ENCODE measurements at places on chromosomes 11 and 22.

- no peak for DNase-seq
Observed at GRCh38 chr11:7694235-7694634, 12.0 kb downstream of the OVCH2 start.

GRCh38 chr11:2156416-2157182 is 4.4 kb downstream of the INS start:
- peak; percentile 2 for DNase-seq

DNA sequence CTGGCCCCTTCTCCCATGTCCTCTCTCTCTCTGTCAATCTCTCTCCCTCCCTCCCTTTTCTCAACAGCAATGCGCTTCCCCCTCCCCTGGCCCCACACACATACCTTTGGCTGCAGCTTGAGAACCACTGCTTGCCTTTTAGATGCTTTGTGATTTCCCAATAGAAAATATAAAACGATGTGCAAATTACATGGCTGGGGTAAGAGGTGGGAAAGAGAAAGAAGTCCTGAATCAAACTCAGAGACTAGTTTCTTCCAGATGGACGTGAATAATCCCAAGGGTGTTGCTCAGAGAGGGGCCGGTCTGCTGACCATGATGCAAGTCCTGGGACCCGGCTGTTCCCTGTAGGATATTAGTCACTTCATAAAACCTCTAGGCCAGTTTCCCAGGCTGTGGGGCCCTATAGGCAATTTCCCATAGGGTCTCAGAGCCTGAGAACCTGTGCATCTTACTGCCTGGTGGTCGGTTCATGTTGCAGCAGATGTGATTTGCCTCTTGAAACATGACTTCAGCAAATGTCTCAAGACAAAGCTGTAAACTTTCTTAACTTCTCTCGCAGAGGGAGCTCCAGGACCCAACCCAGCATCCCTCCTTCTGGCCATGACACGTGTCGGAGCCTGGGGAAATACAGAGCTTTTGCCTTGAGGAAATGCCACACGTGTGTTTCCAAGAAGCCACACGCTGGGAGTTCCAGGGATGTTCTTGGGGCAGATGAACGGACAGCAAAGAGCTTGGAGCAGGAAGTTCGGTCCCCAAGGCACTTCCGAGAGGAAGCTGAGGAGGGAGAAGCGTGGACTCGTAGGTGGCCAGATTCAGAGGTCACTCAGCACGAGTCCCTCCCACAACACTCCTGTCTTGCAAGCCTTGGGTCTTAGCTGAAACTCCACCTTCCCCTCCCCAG is 34.5 kb upstream of the ETS1 start:
- peak; percentile 71 for DNase-seq

DNA sequence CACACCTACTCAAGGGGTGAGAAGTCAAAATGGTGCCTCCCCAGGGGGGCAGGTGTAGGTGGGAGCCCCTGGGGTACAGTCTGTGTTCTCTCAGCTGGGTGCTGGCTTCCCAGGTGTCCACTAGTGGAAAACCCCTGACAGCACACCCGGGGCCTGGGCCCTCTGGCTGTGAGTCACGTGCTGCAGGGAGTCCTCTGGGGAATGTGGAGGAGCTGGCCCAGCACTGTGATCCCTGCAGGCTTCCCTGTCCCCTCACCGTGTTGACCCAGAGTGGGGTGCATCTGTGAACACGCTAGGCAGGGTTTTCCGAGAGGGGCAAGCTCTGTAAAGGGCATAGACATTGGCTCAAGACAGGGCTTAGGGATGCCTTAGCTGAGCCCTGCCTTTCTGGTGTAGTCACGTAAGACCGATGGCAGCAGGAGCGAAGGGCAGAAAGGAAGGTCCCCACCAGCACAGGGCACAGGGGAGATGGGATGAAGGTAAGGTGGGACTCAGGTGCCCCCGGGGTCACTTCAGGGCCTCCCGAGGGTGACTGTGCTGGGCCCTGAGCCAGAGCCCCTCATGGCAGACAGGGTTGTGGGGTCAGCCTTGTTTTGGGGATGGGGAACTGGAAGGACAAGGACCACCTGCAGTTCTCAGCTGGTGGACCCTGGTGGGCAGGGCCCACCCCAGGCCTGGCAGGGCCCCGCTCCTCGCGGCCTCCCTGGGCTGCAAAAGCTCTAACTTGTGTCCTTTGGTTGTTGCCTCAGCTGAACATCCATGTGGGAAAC is 14.1 kb downstream of the DERL3 start:
- DNase-seq, result no peak

DNA sequence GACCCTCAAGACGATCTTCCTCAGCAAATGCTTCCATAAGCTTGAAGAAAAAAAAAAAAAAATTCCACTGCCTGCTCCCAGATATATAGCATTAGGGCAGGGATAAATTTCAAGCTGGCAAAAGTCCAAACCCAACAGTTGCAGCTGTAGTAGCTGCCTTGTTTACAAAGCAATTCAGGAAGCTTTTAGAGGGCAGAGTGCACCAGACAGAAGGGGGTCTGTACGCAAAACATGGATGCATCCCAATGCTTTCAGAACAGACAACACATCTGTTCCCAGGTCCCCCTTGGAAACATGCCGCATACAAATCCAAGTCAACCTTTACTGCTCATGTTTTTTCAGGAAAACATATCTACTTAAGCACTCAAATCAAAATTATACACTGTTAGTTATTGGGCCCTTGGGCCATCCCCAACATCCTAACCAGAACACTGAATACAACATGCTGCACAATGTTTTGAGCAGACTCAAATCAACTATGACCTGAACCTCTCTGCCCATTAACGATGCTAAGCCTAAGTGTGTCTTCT is 94.5 kb downstream of the CADM1 start:
- DNase-seq, result no peak

- DNase-seq, result no peak
Observed at GRCh38 chr11:987671-988070, 48.8 kb downstream of the MUC6 start.

DNA sequence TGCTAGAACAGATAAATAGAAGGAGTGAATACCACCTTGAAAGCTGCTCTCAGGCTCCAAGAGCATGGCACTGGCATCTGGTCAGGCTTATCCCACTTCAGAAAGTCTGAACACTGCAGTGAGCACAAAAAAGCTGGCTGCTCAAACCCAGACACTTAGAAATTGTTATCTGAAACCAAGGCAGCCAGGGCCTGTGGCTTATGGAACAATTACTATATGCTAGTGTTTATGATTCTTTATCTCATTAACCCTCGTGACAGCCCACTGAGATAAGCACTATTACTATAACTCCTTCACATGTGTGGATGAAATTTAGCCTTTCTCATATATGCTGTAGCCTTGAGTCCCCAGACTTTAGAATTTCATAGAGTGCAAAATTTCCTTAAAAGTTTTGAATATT is 400.2 kb downstream of the RAB38 start:
- DNase-seq, result no peak

GRCh38 chr11:16572945-16573344 is 165.5 kb upstream of the C11orf58 start:
- DNase-seq, result no peak

DNA sequence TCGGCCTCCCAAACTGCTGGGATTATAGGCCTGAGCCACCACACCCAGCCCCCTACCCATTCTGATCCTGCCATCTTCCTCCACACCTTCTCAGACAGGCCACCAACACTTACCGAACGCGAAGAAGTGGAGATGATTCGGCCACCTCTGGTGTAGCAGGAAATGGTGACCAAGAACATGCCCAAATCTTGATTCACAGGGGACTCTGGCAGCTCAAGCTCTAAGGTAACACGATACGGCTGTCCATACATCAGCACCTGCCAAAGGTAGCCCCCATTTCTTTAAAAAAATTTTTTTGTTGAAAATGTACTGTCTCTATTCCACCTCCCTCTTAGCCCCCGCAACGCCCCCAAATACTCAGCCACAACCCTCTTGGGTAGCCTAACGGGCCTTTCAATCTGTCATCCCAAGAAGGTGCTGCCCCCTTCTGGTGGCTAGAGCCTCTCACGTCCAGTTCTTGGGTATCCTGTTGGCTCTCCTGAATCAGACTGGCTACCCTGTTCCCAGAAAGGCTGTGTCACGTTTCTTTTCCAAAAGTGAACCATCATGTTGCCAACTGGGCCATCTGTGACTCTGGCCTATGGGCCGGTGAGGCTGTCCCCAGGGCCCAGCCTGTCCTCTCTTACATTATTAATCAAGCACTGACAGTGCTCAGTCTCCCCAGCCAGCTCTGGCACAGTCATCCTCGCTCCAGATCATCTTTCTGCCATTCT is 5.3 kb upstream of the LRRN4CL start:
- DNase-seq, result peak; percentile 55

- peak; percentile 8 for DNase-seq
Observed at GRCh38 chr11:83835423-83835822, 549.3 kb upstream of the CCDC90B start.

DNA sequence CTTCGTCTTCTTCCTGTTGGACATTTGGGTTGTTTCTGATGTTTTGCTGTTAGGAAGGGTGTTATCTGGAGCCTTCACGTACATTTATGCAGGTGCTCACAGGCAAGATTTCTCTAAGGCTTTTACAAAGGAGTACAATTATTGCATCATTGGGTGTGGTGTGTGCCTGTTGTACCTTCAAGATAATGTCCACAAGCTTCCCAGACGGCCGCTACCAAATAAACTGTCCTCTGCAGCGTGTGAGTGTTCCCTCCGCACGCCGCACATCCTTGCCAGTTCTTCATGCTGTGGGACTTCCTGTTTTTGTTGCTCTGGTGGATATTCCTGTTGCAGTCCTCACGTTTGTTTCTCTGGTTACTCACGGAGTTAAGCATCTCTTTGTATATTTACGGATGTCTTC is 133.3 kb downstream of the TBC1D22A start:
- no peak for DNase-seq

DNA sequence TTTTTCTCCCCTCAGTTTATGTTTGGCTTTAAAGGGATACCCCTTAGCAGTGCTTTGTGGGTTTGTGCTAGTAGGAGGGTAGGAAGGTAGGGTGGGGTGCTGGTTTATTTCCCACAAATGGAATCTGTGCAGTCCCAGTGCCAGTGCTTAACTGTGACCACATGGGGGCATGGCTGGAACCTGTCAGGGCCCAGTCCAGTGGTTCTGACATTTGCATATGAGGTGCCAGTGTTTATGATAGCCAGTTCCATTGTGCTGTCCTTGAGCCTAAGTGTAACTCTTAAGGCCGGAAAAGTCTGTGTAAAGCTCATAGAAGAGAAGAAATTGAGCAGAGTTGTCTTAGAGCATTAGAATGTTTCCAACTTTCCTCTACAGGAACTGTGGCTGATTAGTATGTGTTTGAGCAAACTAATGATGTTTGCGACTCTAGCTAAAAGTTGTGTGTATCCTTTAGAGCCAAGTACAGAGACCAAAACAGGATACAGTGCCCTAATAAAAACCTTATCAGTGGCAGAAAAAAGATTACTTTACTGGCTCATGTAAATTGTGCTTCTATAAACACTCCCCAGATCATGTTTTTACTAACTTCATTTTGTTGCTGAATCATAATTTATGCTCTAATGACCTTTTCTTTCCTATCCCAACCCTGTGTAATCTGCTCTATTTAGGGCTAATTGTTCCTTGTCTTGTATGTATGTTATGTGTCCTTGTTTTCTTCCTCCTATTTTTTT is 38.1 kb downstream of the DIXDC1 start:
- DNase-seq, result no peak

DNA sequence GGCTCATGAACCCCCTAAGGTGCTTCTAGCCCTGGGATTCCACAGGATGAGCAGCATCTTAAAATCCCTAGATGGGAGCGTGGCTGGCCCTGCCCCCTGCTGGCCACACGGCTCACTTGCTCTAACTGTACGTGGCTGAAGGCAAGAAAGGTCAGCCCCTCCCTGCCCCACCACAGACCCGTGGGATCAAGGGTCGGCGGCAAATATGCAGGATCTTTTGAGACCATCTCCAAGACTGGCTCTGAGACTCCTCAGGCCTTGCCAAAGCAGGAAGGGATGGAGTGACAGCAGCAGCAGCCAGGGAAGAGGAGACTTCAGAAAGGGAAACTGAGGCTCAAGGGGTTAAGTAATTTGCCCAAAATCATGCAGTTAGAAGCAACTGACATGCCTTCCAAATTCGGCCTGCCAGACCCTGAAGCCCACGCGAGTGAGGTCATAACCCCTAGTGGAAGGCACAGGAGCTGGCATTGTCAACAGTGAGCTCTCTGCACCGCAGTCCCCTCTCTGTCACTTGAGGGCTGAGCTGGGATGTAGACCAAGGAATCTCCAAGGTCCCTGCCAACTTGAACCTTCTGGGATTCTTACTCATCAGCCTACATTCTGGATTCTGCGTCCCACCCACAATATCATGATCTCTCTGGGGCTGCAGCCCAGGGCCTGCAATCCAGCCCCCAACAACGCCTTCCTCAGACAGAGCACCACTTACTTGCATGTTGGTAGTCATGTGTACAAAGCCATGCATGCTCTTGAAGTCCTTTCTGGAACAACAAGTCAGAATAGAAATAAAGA is 31.4 kb downstream of the CREB3L1 start:
- no peak for DNase-seq

DNA sequence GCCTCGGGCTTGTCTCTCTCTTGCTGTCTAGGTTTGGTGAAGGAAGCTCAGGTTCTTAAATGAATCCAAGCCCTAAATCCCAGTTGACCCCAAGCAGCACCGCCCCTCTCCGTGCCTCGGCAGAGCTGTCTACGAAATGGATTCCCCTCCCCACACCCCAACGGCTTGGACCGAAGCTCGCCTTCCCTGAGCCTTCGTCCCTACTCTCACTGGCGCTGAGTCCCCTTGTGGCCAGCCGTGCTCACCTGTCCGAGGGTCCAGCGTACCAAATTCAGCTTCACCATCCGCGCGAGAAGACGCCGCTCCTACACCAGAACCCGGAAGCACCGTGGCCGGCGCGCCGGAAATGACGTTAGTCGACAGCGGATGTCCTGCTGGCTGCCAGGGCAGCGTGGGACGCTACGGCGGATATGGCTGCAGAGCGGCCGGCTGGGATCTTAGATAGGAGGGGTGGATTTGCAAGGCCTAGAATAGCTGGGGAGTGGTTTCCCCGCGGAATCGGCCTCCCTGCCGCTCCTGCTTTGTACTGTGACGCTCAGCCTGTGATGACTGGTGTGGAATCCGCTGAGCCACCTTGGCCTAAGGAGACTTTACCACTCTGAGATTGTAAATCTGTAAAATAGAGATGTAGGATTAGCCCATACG is at the start of gene TFIP11:
TFIP11 (minus strand) TSS at position 325 of the 645 bp plus-strand sequence. CDS start 2,201 bp downstream, outside the sequence.
- DNase-seq, result peak; percentile 86

DNA sequence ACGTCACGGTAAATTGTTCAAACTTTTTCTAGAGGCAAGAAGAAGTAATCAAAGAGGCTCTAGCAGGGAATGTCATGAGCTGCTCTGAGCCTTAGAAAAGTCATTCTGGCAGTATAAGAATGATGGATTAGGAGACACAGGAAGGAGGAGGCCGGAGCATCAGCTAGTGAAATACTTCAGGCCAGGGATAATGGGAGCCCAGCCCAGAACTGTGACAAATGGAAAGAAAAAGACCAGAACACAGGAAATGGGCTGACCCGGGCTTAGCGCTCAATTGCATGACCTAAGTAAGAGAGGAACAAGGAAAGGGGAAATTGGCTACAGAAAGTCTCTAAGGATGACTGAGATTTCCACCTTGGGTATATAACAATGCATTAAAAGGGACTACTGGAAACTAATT is 108.6 kb downstream of the LARGE1 start:
- peak; percentile 67 for DNase-seq

DNA sequence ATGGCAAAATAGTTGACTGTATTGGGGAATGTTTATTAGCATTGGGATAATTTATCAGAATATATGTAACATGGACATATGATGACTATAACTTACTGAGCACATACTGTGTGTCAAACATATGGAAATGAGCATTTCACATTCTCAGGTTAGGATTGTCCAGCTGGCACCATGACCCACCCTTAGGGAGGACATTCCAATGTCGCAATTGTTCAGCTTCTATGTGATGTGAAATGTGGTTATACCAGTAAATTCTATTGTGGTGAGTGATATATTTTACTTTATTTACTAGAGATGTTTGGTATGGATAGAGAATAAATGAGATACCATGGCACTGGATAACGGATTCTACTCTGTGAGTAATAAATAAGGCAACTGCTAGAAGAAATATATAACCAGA is 50.4 kb downstream of the OR4A47 start:
- no peak for DNase-seq
